ENCODE measurements at places on chromosomes 4 and X. TPM values are rescaled to one million over a fixed set of nuclear protein-coding genes. Genes with fewer than 3 reads are reported as not detected.

- DNase-seq = no peak
Measured at GRCh38 chr4:42914937-42915336, 22.4 kb downstream of the GRXCR1 start.

TREX2 gene
- 0.21 TPM for total RNA-seq

DNA sequence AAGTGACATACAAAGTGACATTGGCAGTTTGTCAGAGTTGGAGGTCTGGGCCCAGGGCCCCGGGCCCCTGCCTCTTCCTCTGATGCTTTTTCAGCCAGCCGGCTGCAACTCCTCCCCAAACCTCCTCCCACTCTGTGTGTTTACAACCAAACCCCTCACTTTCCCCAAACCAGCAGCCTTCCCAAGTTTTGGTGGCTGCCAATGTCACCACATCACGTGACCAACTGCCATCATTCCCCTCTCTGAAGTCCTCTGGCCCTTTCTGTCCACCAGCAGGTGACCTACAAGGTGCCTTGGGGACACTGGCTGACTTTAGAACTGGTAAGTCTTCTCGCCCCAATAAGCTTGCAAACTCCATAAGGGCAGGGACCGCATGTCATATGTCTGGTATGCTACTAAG, 357.7 kb downstream of the BCOR start:
- DNase-seq = no peak

- DNase-seq = no peak
Measured at GRCh38 chr4:149322203-149322602, 493.4 kb downstream of the IQCM start.

- DNase-seq = no peak
Measured at GRCh38 chrX:46693149-46693548, 65.8 kb downstream of the SLC9A7 start.

PRICKLE3 gene
- total RNA-seq = 4.7 TPM

DNA sequence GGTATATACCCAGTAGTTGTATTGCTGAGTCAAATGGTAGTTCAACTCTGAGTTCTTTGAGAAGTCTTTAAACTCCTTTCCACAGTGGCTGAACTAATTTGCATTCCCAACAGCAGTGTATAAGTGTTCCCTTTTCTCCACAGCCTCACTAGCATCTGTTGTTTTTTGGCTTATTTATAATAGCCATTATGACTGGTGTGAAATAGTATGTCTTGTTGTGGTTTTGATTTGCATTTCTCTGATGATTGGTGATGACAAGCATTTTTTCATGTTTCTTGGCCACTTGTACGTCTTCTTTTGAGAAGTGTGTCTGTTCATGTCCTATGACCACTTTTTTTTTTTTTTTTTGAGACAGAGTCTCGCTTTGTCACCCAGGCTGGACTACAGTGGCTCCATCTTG, 30.5 kb downstream of the GPR50 start:
- DNase-seq = no peak

DNA sequence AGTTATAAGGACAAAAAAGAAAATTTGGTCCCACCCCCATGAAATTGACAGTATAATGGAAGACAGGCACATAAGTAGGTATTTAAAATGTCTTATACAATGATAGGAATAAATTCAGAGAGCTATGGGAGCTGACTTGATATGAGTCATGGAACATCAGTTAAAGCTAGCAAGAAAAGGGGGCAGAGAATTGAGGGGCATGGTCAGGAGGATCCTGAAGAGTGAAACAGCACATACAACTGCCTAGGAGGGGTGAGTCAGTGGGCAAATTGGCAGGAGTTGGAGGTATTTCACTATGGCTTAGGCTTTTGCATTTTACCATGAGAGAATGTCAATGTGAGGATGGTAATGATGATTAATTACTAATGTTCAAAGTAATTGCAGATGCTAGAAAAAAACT, 95.4 kb upstream of the BANK1 start:
- DNase-seq = no peak

CDX4 gene
- total RNA-seq = not detected

Data from urinary bladder (tissue), 4 donors.